ENCODE measurements at places on chromosomes 1 and 21.

- DNase-seq = no peak
Observed at GRCh38 chr1:2126331-2127186, 68.0 kb downstream of the FAAP20 start.

DNA sequence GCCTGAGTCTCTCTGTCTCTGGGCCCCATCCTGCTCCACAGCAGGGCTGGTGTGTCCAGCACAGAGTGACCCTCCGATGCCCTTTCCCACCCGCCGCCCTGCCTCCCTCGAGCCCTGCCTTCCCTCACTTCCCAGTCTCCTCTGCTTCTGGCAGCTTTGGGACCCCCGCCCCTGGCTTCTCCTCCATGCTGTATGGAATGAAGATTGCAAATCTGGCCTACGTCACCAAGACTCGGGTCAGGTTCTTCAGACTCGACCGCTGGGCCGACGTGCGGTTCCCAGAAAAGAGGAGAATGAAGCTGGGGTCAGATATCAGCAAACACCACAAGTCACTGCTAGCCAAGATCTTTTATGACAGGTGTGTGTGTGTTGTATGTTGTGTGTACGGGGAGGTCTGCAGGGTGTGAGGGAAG lies 14.3 kb downstream of the MOV10 start:
- DNase-seq = no peak

DNA sequence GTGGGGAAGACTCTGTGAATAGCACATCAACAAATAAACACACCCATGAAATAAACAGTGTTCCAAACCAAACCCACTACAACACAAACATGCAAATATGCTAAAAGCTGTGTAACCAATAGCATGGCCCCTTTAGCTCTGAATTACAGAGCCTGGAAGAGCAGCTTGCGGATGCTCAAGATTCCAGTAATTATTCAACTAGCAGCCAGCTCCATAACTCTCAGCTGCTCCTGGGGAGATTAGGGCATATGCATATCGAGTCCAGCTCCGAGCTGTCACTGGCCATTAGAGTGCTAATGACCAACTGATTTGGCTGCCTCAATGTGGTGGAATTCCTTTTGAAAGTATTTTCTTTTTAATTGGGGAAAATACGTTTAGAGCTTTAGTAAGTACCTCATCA lies 207.1 kb downstream of the HHAT start:
- DNase-seq = no peak

GRCh38 chr1:168949672-168950071 lies 156.8 kb upstream of the ATP1B1 start:
- no peak for DNase-seq

DNA sequence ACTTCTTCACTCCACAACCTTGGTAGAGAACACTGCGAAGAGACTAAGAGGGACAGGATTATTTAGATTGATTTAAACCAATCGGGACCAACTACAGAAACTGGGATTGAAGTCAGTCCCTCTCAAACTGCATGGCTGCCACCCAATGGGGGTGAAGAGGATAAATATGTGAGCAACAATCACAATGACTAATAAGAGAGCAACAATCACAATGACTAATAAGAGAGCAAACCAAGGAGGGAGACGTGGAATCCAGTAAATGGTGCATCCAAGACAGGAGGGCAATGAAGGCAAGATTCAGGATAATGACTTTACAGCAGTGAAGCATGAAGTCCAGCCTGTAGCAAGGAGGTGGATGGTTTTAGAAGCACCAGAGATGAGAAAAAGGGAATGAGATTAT lies 322.8 kb downstream of the TTLL7 start:
- DNase-seq = no peak

DNA sequence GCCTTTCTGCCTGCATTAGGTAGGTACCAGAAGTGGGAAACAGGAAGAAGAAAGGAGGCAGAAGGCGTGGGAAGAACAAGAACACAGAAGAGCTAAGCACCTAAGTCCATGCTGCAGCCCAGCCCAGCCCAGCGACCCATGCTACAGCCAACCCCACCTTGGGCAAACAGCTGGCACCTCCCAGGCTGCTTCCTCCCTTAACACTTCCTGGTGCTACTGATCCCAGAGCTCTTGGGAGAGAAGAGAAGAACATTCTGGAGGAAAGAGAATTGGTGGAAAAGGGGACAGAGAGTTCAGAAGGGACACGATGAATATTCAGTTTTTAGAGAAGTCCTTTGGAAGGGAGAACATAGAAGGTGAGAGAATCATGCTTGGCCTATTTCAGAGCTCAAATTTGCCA lies 28.5 kb downstream of the PLEKHA6 start:
- DNase-seq = no peak

- DNase-seq = no peak
Observed at GRCh38 chr1:203117611-203118575, 9.6 kb upstream of the ADORA1 start.

- DNase-seq = no peak
Observed at GRCh38 chr1:229114315-229114714, 156.6 kb upstream of the RAB4A start.

DNA sequence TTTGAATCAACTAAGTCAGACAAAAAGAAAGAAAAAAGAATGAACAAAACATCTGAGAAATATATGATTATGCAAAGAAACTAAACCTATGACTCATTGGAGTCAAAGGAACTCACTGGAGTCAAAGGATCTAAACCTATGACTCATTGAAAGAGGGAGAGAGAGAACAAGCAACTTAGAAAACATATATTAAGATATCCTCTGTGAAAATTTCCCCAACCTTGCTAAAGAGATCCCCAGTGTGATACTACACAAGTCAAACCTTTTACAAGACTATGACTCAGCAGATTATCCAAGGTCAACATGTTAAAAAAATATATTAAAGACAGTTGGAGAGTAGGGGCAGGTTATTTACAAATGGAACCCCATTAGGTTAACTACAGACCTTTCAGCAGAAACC lies 1538.3 kb downstream of the NCAM2 start:
- DNase-seq = no peak

DNA sequence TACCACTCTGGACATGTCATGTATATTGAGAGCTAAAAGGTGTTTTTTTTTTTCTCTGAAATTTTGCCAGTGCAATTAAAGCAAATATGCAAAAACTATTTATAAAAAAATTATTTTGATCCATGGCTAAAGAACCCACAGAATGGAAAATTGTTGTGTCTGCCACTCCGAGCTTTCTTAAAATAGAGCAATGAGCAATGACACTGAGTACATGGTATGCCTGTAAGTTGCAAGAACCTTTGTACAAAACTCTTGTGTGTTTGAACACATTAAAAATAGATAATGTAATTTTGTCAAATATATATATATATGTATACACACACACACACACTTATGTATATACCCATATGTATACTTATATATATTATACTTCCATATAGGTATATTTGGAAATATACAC lies 1530.9 kb upstream of the B3GALT2 start:
- DNase-seq = no peak

GRCh38 chr1:240682166-240682858 lies 70.4 kb upstream of the GREM2 start:
- DNase-seq = no peak

- peak; percentile 30 for DNase-seq
Observed at GRCh38 chr1:201447903-201448871, 20.8 kb downstream of the PHLDA3 start.

GRCh38 chr21:46634966-46635323 lies 529 bp upstream of the PRMT2 start:
- DNase-seq = no peak

- DNase-seq = no peak
Observed at GRCh38 chr1:192489748-192490147, 85.8 kb upstream of the RGS1 start.

DNA sequence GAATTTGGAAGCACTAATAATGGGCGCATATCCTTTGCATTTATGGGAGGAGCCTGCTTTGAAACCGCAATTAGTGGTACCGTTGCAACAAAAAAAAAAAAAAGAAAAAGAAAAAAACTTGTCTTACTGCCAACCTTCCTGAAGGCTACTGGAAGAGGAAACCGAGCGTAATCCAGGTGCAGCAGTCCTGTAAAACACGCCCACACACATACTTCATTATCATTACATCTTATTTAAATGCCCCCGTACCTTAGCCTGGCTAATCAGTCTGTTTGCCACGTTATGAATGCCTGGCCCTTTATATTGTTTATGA lies 686 bp upstream of the ZNF281 start:
- no peak for DNase-seq

- no peak for DNase-seq
Observed at GRCh38 chr1:91059157-91059556, 37.3 kb upstream of the ZNF644 start.

DNA sequence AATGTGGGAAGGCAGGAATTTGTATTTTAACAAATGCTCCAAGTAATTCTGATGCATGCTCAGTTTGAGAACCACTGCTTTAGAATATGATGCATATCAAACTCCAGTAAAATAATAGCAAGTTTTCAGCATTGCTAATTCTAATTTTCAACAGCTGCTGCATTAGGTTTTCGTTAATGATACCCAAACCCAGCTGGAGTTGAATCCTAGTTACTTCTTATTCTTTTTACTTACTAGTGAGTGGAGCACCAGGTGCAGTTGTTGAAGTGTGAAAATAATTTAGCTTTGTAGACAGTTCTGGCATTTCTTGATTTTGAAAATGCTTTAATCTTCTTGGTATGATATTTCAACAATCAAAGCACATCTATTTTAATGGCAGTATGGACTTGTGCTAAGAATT lies 138.5 kb downstream of the HS2ST1 start:
- DNase-seq = no peak

DNA sequence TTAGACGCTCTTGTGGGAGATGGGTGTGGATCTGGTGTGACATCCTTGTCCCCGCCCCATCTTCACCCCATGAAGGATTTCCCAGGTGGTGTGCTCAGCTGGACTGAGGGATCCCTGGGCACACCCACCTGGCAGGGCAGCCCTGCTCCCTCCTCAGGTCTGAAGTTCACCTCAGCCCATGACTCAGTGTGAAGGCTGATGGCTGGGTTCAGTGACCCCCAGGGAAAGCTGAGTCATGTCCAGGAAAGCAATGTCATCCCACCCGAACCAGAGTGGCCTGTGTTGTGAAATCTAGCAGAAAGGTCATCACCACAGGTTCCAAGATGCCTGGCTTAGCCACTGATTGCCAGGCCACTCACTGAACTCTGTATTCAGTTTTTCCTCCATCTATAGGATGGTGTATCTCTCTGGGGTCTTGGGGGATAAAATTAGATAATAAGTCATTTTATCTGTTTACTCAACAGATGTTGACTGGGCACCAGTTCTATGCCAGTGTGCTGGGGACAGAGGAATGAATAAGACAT lies 97.7 kb upstream of the JUN start:
- DNase-seq = no peak

DNA sequence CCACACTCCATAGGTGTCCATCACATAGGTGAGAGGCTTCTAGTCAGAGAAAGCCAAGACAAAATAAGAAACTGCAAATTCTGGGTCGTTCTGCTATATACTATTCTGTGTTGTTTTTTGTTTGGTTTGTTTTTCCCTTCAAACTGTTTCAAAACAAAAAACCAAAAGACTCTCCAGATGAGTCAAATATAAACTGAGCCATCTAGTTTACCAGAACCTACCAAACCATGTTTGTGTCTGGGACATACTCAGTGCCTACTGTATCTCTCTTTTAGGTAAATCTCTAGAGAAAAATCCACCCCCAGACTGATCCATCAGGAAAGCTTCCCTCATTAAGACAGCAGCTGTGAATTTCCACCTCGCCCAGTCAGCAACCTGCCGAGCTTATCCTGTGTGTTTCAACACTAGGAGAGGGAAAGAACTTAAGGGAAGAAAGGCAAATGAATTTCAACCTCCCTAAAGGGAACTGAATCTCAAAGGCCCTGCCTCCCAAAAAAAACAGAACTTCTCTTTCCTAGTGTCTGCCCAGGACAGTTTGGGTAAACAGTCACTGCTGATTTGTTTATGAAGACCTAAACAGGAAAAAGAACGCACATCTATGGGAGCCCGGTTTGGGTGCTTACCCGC lies 17.2 kb downstream of the PPT1 start:
- no peak for DNase-seq

DNA sequence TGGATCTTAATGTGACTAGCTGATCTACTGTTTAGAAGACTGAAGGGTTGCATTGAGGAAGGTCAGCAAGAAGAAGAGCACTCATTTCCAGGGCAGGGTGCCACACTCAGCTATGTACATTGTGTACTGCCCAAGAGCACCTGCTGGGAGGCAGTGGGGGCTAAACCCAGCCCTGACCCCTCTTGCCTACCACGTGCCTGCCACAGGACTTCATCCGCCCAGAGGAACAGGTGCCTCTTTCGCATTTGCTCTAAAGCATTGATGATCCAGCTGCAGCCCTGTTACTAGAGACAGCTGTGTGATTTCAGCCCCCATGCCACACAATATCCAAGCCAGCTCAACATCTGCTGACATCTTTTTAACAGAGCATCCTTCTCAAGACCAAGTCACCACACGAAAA lies 341.8 kb downstream of the LMX1A start:
- no peak for DNase-seq

Data from effector CD4-positive, alpha-beta T cell (primary cell).